ENCODE measurements at places on chromosomes 1 and 21.

DNA sequence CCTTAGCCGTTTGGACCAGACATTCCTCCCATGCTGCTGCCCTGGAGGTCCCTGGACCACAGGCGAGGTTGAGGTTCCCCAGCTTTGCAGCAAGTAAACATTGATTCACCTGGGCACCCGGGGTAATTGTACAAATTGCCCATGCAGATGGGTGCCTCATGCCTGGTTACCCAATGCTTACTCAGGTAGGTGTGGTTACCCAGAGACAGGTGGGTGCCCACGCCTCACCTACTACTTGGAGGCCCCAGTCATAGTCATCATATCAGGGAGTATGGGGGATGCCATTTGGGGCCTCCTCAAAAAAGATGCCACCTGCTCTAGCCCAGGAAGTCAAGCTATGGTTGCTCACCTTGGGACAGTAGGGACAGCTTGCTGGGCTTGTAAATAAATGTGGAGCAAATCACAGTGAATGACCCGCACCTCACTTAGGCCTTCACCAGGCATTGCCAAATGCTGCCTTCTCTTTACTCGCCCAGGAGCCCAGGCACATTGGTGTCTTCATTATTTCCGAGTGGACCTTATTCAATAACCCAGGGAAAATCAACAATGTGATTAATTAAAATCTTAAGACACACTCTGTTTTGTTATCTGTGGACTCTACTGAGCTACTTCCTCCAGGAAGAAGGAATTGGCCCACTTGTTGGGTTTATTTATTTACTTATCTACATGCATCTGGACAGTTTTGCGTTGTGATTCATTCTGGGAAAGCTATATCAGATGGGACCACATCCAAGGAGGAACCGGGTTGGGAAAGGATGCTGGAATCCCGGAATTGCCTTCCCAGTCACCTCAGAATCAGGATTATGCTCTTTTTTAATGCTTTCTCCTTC is 35.6 kb upstream of the GRHL3 start:
- DNase-seq = no peak

DNA sequence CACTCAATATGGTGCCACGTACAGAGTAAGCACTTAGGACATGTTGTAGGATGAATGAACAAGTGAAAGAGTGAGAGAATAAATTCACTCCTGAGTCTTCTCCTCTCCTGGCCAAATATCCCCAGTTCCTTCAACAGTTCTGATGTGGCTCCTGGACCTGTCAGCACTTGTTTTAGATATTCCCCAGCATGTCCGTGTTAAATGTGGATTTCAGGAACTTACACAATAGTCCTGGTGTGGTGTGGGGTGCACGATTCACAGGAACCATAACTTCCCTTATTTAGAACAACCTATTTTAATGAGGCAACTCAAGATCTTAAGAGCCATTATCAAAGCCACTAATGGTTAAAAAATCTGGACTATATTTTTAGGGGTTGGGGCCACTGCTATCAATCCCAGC is 39.0 kb upstream of the MYSM1 start:
- DNase-seq = no peak

DNA sequence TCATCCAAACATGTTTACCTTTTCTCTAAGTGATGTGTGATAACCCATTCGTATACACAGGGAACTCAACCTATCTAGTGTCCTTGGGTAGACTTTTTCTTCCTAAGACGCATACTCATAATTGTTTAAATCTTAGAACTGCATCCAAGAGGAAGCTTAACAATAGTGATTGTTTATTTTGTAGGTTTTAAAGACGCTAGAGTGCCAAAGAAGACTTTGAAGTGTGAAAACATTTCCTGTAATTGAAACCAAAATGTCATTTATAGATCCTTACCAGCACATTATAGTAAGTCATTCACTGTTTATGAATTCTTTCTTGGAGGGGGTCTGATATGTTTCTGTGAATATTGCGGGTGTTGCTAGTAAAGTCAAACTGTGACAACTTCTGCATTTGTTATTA is 25.4 kb downstream of the PLA2G4A start:
- DNase-seq = no peak

DNA sequence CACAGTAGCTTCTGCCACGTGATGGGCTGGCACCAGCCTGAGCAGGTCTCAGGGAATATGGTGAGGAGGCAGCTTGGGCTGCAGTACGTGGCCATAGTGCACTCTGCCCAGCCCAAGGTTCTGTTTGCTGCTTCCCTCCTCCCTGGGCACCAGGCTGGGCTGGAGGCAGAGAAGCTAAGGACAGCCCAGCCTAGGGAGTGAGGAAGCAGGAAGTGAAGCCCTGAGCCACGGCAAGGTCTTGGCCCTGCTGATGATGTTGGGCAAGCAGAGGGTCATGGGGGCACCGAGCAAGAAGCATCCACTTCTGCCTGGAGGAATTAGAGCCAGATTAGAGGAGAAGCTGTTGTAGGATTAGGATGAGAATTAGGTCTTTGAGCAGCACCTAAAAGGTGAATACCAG is 326.7 kb upstream of the VAMP3 start:
- no peak for DNase-seq

GRCh38 chr1:23426828-23427227 is 2.3 kb upstream of the TCEA3 start:
- no peak for DNase-seq

GRCh38 chr1:170471398-170472053 is 60.4 kb upstream of the GORAB start:
- DNase-seq = no peak

DNA sequence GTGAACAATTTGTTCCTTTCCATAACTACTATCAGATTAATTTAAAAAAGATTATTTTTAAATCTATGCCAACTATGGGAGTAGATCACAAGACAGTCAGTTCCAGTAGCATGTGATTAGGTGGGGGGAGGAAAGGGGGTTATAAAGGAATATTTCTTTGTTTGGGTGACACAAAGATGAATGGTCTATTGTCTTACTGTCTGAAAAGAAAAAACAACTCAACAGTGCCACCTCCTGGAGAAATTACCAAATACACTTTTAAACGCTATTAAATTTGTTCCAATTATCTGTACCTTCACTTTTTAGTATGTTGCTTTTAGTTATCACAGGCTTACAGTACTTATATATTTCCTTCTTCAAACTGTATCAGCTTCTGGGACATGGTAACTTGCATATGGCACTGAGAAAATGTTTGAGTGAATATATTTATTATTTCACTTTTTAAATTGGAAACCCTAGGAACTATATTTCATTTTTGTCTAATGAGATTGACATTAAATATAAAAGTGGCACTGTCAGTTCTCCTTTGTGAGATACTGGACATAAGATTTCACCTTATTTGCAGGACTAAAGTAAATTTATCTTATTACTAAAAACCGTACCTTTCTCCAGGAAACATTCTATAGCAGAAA is 1.7 kb upstream of the SORT1 start:
- no peak for DNase-seq

DNA sequence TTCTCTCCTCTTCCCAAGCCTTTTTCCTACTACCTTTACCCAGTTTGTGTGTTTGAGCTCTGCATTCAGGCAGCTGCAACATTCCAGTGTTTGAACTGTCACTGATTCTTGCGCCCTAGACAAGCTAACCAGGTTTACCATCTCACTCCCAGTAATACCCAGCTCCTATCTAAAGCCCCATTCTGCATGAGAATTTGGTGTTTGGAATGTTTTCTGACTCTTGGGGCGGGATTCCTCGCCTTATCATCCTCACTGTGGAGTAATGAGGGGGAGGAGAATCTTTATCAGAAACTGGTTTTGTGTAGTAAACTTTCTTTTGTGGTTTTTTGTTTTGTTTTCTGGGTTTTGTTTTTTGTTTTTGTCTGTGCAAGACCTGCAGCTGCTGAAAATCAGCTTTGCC is 36.5 kb downstream of the NCF2 start:
- no peak for DNase-seq

- DNase-seq = no peak
Observed at GRCh38 chr1:115671176-115671934, 29.6 kb downstream of the VANGL1 start.

DNA sequence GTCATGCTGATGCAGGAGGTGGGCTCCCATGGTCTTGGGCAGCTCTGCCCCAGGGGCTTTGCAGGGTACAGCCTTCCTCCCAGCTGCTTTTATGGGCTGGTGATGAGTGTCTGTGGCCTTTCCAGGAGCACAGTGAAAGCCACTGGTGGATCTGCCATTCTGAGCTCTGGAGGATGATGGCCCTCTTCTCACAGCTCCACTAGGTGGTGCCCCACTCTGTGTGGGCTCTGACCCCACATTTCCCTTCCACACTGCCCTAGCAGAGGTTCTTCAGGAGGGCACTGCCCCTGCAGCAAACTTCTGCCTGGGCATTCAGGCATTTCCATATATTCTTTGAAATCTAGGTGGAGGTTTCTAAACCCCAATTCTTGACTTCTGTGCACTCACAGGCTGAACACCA is 1188.6 kb downstream of the MRPL39 start:
- no peak for DNase-seq

DNA sequence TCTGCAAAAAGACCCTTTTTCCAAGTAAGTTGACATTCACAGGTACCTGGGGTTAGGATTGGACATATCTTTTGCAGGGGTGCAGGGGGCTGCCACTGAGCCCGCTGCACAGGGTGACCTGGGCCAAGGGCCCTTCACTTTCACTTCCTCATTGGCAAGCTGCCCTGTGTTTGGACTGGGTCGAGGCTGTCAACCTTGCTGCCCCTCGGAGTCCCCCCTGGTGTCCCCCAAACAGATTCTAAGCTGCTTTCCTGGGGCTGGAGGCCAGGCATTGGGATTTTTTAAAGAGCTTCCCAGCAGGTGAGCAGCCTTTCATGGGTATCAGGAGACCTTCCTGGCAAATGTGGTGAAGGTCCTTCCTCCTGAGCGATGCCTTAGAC is 7.9 kb upstream of the UMODL1 start:
- no peak for DNase-seq

DNA sequence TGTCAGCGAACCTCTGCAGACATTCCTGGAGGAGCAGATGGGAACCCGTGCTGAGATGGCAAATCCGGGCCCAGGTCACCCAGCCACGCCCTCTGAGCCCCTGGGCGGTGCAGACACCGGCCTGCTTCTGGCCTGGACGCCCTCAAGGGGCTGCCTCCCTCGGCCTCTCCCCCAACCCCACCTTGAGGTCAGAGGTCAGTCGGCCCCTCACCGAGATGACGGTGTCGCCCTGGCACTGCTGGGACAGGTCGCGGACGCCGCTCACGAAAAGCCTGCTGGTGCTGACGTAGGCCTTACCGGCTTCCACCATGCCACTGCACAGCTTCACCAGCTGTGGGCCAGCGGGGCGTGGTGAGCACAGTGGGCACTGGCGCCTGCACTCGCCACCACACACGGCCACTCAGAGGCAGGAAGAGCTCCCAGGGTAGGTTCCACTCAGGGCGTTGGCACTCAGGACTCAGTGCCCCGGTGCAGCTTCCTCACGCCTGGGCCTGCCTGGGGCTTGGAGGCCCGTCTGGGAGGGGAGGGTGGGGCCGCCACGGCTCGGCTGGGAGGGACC is 4.7 kb downstream of the ACAP3 start:
- DNase-seq = no peak

- DNase-seq = no peak
Observed at GRCh38 chr1:30507401-30508174, 215.8 kb downstream of the MATN1 start.

DNA sequence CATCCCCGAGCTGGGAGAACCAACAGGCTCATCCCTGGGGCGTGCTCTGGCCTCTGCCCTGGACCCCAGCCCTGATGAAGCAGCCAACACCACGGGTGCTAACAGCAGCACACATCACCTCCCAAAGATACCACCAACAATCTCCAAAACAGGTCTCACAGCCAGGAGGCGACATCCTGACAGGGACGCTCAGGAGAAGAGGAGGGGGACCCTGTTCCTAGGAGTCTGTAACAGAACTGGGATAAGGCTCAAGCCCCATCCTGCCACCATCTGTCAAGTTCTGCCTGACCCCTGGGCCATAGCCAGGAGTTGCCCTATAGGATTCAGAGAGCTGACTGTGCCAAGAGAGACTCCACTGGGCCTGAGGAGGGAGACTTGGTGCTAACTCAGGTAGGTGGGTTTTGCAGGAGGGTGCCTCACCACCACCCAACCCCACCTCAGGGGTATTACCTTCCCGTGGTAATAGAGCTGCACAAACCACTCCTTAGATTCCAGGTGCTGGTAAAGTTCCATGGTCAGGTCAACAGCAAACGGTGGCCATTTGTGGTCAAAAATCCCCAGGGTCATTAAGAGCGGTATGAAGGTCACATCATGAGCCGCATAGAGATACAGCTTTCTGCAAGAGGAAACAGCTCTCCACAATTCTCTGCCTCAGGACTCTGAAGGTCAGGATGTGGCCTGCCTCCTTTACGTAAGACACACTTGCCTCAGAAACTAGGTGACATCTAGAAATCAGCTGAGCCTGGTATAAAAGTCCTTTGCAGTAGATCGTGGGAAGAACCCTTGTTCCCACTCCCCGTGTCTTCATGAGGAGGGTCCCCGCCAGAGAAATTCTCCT is 22.3 kb downstream of the ACP6 start:
- DNase-seq = no peak

DNA sequence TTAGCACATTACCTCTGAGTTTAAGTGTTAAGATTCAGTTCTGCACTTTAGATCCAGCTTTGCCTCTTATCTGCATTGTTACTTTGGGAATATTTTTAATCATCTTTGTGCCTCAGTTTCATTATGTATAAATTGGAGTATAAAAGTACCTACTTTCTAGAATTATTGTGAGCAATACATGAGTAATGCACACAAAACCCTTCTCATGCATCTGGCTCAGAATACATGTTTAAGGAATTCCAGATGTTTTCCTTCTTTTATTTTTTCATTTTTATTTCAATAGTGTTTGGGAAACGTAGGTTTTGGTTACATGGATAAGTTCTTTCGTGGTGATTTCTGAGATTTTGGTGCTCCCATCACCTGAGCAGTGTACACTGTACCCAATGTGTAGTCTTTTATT is 14.2 kb downstream of the C8A start:
- no peak for DNase-seq

- DNase-seq = no peak
Observed at GRCh38 chr1:42618866-42619265, 39.4 kb upstream of the PPIH start.

DNA sequence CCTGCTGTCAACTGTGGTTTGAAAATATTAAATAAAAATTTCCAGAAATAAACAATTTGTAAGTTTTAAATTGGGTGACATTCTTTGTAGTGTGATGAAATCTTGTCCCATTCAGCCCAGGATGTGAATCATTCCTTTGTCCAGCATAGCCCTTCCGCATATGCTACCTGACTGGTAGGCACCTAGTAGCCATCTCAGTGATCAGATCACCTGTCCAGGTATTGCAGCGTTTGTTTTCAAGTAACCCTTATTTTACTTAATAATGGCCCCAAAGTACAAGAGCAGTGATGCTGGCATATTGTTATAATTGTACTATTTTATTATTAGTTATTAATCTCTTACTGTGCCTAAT is 351.6 kb upstream of the B3GALT2 start:
- DNase-seq = no peak

GRCh38 chr1:115337633-115338456 is at the start of gene NGF:
Gene NGF (minus strand): TSS chr1:115338249. CDS start chr1:115286795, 51,454 bp downstream.
- DNase-seq = peak; percentile 28

GRCh38 chr21:45818276-45818903 is 163.2 kb upstream of the COL6A1 start:
- no peak for DNase-seq

- no peak for DNase-seq
Observed at GRCh38 chr1:9805006-9805508, 18.7 kb downstream of the CLSTN1 start.

- no peak for DNase-seq
Observed at GRCh38 chr1:156709757-156710489, 4.5 kb upstream of the CRABP2 start.

GRCh38 chr1:32873484-32873883 is 2.8 kb upstream of the FNDC5 start:
- DNase-seq = no peak

Measured in left lung (tissue), 14 donors.